ENCODE measurements at places on chromosomes 3 and 15.
A peak's percentile ranks its signal among the peaks of the same experiment; 100 is the strongest.

DNA sequence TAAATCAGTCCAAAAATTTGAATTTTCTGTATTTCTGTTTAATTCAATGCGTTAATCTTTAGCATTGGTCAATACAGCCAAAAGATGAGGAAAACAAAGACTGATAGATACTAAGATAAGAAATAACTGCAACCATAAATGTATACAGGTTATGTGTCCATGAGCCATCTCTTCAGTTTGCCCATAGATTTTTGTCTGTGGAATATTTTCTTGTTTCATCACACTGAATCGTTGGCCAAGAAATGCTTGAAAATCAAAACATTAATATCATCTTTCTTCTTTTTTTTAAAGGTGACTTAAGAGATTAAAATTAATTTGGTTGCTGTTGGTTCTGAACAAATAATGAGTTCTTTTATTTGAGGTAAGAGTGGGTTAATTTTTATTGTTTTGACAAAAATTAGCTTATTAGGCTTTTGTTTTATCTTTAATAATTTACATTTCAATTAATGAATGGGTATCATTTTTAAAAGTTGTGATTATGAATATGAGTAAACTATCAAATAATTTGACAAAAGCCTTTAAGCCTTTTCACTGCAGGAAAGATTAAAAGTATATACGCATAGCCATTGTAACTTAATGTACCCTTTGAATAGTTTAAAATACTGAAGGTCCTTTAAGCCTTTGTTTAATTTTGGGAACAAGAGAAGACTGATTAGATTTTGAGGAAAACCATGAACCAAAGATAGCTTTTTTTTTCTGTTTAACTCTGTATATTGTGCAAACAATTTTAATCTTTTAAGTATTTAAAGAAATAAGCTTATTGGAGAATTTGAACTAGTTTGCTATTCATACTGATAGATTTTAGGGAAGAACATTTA lies 14.7 kb upstream of the CHD2 start:
- no peak for DNase-seq

DNA sequence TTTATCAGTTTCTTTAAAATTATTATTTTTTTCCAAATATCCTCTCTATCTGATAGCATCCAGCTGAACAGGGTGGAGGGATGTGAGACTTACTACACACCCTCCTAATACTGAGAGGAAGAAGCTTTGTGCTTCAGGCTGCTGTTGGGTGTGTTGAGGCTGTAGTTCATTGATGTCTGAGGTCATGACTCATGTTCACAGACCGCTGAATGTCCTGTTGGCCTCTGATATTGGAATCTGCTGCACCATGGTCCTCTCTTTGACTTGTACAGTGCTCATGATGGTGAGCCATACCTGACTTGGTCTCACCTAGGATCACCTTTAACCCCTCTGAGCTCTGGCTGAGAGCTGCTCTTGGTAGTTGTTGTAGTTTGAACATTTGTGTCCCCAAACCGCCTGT lies 302.9 kb downstream of the SATB1 start:
- no peak for DNase-seq

- no peak for DNase-seq
Measured at GRCh38 chr3:81425198-81425868, 336.1 kb downstream of the GBE1 start.

DNA sequence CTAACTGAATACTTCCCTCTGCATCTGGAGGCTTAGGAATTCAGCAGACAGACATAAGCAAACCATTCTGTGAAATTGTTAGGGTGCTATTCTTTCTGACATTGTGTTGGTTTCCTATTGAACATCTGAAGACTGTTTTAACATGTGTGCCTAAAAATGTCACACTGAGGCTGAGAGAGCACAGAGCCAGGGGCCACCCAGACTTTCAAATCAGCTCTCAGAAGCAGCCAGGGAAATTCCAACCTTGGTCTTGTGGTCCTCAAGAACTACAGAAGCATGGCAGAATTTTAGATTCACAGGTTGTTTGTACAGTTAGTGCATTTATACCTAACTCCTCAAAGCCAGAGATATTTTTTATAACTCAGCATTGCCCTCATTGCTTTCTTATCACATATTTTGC lies 929.2 kb upstream of the CFAP20DC start:
- no peak for DNase-seq

GRCh38 chr3:123843668-123844067 lies 40.5 kb downstream of the MYLK start:
- DNase-seq: no peak

- DNase-seq: peak; percentile 2
Measured at GRCh38 chr3:113697500-113698090, 1.2 kb upstream of the USF3 start.

DNA sequence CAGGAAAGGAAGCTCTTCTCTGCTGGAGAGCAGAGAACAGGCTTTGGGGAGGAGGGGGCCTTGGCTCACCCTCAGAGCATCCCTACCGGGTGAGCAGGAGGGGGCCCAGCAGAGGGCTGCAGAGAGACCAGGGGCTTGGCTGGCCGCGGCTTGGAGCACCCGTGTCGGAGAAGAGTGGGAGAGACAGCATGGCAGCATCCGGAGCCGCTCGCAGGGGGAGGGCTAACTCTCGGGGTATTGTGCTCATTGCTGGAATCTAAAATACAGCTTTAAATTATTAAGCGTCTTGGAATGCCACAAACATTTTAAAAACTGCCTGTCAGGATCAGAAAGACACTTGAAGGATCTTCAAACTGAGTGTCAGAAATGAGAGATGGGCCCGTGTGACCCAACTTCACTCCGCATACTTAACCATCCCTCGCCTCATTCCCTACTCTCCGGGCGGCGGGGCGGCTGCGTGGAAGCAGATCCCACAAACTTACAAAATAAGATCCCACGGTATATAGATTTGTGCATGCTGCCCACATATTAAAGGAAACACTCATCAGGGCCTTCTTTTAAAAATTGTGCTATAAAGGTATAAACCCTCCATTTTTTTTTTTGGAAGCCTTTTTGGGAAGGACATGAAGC lies 53.9 kb downstream of the EIF4E3 start:
- no peak for DNase-seq

DNA sequence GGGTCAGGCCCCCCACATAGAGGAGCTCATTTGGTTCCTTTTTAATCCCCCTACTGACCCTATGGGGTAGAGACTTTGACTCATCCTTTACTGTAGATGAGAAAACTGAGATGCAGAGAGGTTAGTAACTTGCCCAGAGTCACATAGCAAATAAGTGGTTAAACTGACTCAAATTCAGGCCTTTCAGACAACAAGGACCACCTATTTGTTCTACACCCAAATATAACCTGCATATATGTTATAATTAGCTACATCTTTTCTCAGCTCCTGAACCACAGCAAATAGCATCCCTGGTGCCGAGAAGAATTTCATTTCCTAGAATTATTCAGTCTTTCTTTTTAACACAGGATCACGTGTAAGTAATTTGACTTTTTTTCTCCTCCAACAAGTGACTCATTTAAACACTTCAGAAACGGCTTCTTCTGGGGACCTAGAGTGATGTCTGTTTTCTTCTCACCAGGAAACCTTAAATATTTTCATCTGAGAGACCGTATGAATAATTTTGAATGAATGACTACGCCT lies 57.4 kb downstream of the MGLL start:
- DNase-seq: no peak

- DNase-seq: peak; percentile 98
Measured at GRCh38 chr15:90233387-90234095, at the start of gene CIB1. CIB1 (minus strand) TSS chr15:90233941; CDS start chr15:90233885, 56 bp downstream.

GRCh38 chr3:27431116-27431515 lies 53.1 kb downstream of the SLC4A7 start:
- DNase-seq: peak; percentile 31

- DNase-seq: no peak
Measured at GRCh38 chr3:73098873-73099272, 37.4 kb downstream of the EBLN2 start.

DNA sequence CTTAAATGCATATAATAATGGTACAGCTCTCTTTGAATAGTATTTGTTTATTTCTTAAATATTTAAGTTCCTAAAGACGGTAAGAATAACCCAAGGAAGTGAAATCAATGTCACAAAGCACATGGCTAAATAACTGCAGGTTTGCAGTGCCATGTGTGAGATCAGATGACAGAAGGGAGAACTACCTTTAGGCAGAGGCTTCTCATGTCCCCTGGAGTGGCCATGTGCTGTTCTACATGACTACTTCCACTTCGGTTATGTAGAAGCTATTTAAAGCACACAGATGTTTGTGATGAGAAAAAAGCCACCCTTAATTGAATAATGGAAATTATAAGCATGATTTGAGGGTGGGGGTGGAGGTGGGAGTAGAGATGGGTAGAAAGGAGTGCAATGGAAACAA lies 109.1 kb downstream of the UBE3A start:
- no peak for DNase-seq

GRCh38 chr15:70526221-70526973 lies 237.0 kb downstream of the UACA start:
- peak; percentile 55 for DNase-seq

- DNase-seq: no peak
Measured at GRCh38 chr3:4343258-4343657, 40.1 kb downstream of the SETMAR start.

- DNase-seq: no peak
Measured at GRCh38 chr15:55993804-55994560, 570 bp upstream of the NEDD4 start.

- DNase-seq: no peak
Measured at GRCh38 chr15:84391191-84391590, 155.6 kb downstream of the GOLGA6L4 start.

DNA sequence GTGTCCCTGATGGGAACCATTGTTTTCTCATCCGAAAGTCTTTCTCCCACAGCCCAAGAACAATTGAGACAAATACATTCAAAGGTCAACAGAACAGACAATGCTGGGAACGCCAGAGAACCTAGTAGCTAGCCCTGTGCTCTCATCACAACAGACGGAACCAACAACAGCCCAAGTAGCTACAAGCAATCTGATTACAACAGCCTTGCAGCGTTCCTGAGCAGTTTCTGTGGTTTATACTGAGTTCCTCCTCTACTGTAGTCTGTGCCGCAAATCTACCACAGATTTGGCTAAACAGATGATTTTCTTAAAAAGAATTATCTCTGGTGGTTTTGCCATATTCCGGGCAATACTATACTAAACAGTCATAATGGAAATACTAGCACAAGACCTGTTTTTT lies 435.6 kb downstream of the MECOM start:
- no peak for DNase-seq

- DNase-seq: no peak
Measured at GRCh38 chr15:63663906-63664305, 66.7 kb downstream of the FBXL22 start.

DNA sequence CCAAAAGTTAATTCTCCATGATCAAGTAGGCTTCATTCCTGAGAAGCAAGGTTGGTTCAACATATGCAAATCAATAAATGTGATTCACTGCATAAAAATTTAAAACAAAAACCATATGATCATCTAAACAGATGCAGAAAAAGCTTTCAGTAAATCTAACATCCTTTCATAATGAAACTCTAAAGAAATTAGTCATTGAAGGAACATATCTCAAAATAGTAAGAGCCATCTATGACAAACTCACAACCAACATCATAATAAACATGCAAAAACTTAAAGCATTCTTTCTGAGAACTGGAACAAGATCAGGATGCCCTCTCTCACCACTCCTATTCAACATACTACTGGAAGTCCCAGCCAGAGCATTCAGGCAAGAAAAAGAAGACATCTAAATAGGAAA lies 254.1 kb downstream of the AGBL1 start:
- no peak for DNase-seq

- no peak for DNase-seq
Measured at GRCh38 chr15:58432401-58432800, 610 bp downstream of the LIPC start.

DNA sequence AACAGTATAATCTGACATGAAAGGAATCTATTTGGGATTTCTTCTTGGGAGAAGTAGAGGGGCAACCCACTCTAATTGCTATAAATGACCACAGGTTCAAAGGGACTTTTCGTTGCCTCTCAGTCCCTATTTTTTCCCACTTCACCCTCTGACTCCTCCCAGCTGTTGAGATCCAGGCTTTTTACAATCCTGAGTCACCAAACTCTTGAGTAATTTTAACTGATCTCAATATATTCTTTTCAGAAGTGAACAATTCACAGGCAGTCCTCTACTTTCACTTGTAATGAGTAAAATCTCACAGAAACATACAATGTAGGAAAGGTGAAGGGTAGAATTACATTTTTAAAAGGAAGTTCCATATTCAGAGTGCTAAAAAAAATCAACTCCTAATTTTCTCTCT lies 44.6 kb downstream of the EIF4E3 start:
- no peak for DNase-seq

- no peak for DNase-seq
Measured at GRCh38 chr15:45801543-45801942, 166.7 kb downstream of the SQOR start.

DNA sequence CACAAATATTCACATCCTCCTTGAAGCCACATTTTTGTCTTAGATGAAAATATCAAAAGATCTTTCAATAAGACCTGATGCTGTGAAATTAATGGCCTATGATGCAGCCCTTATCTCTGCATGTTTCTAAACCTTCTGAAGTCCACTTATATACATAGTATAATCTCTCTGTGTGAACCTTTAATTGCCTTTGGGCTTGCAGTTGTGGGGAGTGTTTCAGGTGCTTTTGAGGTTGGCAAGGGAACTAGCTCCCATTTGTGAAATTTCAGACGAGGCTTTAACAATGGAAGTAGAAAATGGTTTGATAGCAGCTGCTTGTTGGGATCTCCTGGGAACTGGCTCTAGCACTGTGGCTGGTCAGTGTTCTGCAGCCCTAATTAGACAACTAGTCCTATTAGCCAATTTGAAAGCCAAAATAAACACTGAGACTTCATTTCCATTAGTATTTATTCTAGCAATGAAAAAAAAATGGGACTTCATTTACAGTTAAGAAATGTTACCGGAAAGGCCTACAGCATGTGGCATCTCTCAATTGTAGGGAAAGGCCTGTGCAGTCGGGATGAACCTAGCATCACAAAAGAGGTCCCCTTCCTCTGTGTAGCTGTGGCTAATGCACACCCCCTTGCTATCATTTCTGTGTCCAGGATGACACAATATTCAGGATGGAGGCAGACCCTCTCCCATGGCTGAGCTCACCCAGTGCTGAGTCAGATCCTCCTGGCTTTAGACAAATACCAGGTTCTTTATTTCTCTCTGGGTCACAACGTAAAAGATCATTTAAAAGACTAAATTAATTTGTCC lies 140.7 kb upstream of the TRIM42 start:
- DNase-seq: no peak

DNA sequence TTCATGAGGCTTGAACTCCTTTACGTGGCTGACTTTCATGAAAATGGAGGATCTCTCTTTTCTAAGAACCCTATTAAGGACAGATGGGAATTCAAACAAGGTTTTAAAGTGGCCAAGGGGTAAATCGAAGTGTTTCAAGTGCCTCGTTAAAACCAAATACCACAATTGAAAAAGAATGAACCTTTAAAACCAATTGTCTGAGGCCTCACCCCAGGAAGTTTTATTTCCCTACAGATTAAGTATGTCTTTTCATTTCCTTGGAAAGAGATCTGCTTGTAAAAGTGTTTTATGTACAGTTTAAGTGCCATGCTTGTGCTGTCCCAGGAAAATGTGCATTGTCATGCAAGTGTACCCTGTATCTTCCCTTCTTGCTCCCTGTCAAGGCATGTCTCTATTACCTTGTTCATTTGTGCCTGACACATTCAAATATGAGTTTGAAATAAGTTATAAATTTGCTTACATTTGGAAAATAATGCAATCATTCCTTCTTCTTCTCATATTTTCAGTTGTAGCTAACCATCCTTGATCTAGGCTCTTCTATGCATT lies 138.7 kb downstream of the ZPLD1 start:
- no peak for DNase-seq

- DNase-seq: no peak
Measured at GRCh38 chr3:185423178-185423577, 60.2 kb downstream of the MAP3K13 start.

All from T47D (cell line).